Activated T-helper 17 cell treated with anti-CD3 and anti-CD28 coated beads, Interleukin-2, amount 50 U/mL, for 72 hours (primary cell): ENCODE measurements at places on chromosomes 4 and X. TPM values are rescaled to one million over a fixed set of nuclear protein-coding genes. Genes with fewer than 3 reads are reported as not detected.

DNA sequence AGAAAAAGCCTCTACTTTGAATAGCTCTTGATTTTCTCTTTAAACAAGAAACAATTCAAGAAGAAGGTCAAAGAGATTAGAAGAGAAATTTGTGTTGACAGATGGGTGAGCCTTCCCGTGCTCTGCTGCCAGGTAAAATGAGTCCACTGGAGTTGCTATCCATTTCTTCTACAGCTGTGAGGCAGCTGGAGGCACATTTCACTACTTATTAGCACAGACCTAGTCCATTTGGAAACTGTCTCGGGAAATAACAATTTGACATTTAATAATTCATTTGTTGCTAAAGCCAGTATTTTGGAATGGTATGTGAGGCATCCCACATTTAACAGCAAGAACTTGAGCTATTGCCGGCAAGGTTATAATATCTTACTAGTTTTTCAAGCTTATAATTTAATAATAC is 396.8 kb upstream of the GRIA3 start:
- no peak for ATAC-seq

DNA sequence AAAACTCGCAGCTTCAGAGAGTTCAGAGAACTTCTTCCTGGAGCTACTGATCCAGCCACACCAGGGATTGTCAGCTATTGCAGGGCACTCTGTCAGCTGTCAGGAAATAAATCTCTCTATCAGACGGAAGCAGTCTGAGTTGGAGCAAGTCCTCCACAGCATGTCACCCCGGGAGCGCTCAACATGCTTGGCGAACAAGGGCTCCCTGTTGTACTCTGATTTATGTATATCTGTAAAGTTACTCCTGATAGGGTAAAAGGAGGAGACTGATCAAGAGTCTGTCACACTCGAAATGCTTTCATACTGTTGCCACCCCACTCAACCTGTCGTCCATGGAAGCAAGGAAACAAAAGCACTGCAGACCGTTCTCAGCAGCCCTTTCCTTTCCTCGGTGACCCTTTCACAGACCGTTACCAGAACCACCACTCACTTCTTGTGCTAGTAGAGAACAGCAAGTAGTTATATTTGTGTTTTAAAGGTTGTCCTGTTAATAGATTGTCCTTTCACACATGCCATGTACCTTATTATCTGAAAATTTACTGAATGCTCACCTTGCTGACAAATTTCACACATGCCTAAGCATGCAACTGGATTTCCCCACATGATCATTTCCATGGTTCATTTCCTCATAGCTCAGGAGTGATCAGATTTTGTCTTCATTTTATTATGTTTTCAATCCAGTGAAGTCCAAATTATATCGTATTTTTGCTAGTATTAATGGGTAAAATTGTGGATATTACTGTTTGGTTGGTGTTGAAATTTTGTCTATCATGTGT is 2108.9 kb upstream of the TENM3 start:
- no peak for ATAC-seq

- ATAC-seq, result no peak
These were observed 28.0 kb downstream of the PALLD start for GRCh38 chr4:168524897-168525296.

DNA sequence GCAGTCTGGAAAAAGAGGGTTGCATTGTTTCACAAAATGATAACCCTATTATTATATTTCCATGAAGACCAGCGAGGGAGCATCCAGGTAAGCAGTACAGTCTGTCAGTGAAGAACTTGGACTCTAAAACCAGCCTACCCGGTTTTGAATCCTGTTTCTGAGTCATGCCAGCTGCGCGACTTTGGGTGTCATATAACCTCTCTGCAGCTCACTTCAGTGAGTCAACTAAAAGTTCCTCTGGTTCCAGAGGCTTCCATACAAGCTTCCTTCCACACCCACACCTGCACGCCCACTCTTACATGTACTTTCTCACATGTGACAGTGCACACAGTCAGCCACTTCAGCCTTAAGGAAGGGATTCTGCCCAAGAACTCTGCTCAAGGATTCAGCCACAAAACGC is 49.8 kb upstream of the PRPS2 start:
- no peak for ATAC-seq

DNA sequence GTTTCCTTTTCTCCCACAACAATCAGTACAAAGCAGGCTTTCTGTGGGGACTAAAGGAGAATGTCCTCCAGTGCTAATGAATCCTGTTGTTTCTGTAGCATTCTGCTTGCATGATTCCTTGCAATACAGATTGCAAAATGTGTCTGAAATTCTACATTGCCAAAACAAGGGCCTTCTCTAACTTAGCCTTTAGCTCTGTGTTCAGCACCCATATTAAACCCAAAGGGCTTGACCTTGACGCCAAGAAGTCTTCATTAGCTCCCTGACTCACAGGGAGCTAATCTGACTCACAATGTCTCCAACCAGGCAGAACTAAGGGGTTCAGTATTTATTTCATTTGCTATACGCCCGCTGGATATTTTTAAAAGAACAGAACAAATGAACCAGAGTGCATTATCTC is 241.4 kb upstream of the CLNK start:
- no peak for ATAC-seq

GRCh38 chrX:9626379-9626778 is 139.3 kb downstream of the GPR143 start:
- no peak for ATAC-seq

ADGRA3 gene
- total RNA-seq, result 0.71 TPM

ERAS gene
- total RNA-seq, result 0.26 TPM

BST1 gene
- 0.58 TPM for total RNA-seq
